ENCODE measurements at places on chromosomes 3 and 15. TPM values are rescaled to one million over a fixed set of nuclear protein-coding genes. Genes with fewer than 3 reads are reported as not detected.

NGRN gene
- 51.8 TPM for total RNA-seq

SUSD5 gene
- 3.3 TPM for total RNA-seq

TMEM89 gene
- not detected for total RNA-seq

NDN gene
- total RNA-seq: 61.5 TPM

ARGFX gene
- total RNA-seq: not detected

TPRG1 gene
- 9.6 TPM for total RNA-seq

POTEB gene
- not detected for total RNA-seq

GMPS gene
- 23.4 TPM for total RNA-seq

DNASE1L3 gene
- total RNA-seq: 4.1 TPM

GOLGA8S gene
- 0.10 TPM for total RNA-seq

SLC24A5 gene
- total RNA-seq: 3.6 TPM

SHC4 gene
- 3.5 TPM for total RNA-seq

FANCD2OS gene
- total RNA-seq: not detected
